Karpas-422 (cell line): ENCODE measurements at places on chromosomes 6 and 20.

DNA sequence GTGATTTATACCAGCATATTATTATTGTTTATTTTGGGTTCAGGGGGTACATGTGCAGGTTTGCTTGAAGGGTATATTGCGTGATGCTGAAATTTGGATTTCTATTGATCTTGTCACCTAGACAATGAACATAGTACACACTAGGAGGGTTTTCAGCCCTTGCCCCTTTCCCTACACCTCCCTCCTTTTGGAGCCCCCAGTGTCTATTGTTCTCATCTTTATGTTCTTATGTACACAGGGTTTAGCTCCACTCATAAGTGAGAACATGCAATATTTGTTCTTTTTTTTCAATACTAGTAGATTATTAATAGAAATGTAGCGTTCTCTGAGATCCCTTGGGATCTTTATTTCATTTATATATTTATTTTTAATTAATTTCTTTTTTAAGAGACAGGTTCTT is 79.2 kb upstream of the MRAP2 start:
- no peak for DNase-seq

- DNase-seq = no peak
Observed at GRCh38 chr6:56268266-56268665, 20.9 kb upstream of the COL21A1 start.

DNA sequence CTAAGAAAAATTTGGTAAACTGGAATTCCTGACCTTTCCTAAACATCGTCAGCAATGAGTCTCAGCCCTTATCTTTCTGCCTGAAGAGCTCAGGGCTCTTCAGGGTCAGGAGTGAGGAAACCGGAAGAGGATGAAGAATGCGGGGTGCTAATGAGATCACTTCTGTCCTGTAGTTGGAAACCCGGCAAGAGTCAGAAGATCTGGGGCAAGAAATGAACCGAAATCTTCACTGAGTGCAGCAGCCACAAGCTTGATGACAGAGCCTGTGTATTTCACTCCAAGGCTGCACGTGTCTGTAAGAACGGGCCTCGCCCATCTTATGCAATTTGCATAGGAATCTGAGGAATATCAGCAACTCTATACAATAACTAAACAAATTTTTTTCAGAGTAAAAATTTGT is 60.4 kb upstream of the QKI start:
- no peak for DNase-seq

- no peak for DNase-seq
Observed at GRCh38 chr6:166420351-166420750, 37.6 kb upstream of the MPC1 start.

- no peak for DNase-seq
Observed at GRCh38 chr6:151442371-151442770, 9.6 kb downstream of the RMND1 start.

DNA sequence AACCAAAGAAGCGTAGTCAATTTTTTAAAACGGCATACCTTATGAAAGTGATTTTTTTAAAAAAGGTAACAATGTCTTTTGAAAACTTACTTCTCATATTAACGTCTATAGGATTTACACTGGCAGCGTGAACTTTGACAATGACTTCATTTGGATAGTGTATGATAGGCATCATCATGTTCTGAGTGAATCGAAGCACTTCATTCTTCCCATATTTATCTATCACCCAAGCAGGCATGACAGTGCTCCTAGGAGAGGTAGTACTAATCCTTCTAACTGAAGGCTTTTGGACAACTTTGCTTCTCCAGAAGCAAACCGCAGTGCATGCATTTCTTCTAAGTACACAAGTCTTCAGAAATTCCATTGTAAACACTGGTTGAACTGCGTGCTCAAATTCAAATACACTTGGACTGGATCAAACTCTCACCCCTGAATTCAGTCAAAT is 618 bp downstream of the RTN4IP1 start:
- DNase-seq = no peak

GRCh38 chr6:79436241-79436640 is 101.0 kb downstream of the LCA5 start:
- DNase-seq = no peak

- DNase-seq = no peak
Observed at GRCh38 chr6:103280417-103280816, 1579.3 kb downstream of the HACE1 start.

DNA sequence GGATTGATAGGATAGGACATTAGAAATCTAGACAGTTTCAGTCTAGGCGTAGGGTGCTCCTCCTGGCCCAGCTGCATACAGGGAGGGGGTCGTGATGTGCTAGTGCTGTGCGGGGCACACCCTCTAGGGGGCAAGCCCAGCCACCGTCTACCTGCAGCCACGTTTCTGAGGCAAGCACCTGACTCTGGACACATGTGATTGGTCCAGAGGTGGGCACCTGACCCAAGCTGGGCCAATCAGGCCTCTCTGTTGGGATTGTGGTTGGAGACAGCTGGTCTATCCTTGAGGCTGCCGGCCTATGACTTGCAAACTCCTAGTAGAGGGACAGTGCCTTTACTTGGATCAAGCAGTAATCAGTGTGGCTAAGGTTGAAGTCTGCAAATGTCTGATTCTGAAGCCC is 317.1 kb downstream of the BMP7 start:
- peak; percentile 43 for DNase-seq

- DNase-seq = no peak
Observed at GRCh38 chr6:143150281-143150680, 89.6 kb downstream of the AIG1 start.

GRCh38 chr6:111646942-111647341 is 41.3 kb upstream of the TRAF3IP2 start:
- no peak for DNase-seq

DNA sequence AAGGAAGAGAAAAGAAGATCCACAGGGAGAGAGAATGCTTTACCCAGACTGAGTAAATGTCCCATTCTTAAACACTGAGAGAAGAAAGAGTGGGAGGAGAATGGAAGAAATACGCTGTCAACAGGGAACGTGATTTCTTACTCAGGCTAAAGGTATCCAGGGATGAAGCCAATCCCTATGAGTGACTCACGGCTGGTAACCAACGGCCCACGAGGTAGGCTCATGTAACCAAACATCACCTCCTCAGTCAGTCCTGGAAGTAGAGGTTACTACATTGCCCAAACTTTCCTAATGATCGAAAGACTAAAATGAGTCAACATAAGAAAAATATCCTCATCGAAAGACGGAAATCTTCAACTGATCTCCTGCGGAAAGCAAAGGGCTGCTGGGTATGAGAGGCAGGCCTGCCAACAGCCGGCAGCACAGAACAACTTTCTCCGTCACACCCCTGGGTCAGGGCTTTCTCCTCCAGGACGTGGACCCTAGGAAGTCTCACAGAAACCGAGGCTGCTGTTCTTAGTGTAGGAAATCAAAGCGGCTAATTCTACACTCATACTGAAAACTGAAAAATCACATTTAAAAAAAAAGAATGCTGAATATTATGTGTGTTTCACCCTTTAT is 292.6 kb downstream of the GMDS start:
- no peak for DNase-seq

DNA sequence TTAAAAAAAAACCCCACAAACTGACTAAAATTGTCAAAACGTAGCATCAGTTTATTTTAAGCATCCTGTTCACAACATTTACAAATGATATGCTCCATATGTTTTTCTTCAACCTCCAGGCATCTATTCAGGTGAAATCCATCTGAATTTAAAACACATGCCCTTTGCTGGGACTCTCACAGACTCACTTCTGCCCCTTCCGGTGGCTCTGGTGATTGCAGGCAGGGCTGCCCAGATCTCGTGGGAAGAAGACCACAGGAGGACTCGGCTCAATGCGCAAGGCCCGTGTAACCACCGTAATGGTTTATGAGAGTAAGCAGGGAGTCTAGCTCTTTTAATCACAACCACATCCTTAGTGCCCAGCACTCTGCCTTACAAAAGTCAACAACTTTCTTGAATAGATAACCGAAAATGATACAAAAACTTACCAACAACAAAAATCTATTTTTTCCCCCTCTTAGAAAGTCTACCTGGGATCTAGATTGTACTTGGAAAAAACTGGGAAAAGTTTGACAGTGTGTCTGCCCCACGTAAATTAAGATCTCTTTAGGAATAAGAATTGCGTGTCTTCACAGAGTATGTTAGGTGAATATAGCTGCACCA is 139.1 kb downstream of the KIF16B start:
- DNase-seq = peak; percentile 84

DNA sequence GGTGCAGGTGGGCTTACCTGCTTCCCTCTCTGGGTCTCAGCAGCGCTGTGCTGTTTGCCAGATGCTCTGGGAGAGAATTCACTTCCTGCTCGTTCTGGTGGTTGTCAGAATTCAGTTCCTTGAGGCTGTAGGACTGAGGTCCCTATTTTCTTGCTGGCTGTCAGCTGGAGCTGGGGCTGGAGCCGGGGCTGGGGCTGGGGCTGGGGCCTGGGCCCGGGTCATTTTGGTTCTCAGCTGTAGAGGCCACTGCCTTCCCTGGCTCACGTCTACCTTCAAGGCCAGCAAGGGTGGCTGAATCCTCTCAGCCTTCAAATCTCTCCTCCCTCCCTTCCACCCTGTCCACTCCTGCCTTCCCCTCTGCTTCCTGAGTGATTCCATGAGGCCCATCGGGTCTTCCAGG is 16.8 kb upstream of the PHACTR3 start:
- DNase-seq = no peak

DNA sequence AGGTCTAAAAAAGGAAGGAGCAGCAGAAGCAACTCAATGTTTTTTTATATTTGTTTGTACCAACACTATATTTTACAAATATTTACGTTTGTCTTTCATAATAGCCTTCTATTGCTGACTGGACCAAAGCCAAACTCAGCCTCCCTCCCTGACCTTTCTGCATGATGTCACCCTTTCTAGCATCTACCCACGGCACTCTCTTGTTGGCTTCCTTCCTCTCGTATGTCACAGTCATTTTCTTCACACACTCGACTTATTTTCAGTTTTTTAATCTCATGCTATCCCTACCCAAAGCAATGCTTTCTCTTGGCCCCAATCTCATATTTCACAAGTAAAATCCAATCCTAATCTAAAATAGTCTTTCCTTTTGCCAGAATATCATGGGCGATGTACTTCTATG is 16.3 kb upstream of the FAM8A1 start:
- no peak for DNase-seq

DNA sequence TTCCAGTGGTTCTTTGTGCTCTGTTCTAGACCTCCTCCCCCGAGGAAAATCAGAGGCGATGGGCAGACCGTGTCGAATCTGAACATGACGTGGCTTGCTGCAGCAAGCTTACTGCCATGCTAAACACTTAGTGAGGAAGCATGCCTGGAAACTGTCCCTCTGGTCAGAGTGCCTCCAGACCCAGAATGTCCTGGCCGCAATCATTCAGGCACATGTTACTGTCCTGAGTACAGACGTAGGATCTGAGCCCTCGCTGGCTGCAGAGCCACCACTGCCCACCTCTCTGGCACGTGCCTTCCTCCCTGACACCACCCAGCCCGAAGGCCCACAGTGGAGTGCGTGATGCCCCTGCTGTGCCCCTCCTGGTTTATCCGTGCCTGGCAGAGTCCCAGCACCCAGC is 163.6 kb downstream of the SYNDIG1 start:
- no peak for DNase-seq

GRCh38 chr6:133432021-133432989 is 191.1 kb downstream of the EYA4 start:
- DNase-seq = no peak

GRCh38 chr6:41713650-41714291 is 21.6 kb downstream of the TFEB start:
- peak; percentile 72 for DNase-seq

DNA sequence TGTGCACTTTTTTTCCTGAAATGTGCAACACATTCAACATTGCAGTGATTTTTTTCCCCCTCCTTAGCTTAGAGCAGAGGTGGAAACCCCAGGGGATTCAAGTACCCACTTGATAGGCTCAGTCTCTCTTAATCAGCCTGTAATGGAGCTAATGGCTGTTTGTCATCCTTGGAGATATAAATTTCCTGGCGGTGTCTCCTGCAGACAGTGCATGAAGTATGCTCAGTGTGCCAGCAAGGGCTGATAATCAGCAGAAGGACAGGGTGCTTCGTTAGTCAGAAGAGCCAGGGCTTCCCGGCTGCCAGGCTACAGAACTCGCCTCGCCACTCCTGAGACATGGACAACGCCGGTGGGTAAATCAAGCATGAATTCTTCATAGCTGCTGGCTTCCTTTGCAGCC is 69.8 kb upstream of the PHACTR2 start:
- no peak for DNase-seq

- DNase-seq = no peak
Observed at GRCh38 chr6:145842693-145843546, 28.3 kb upstream of the FBXO30 start.

GRCh38 chr6:114576330-114576729 is 233.5 kb upstream of the HS3ST5 start:
- no peak for DNase-seq

- no peak for DNase-seq
Observed at GRCh38 chr20:54479138-54479906, 3.9 kb downstream of the DOK5 start.

GRCh38 chr6:110284855-110285254 is 73.3 kb downstream of the METTL24 start:
- DNase-seq = no peak

DNA sequence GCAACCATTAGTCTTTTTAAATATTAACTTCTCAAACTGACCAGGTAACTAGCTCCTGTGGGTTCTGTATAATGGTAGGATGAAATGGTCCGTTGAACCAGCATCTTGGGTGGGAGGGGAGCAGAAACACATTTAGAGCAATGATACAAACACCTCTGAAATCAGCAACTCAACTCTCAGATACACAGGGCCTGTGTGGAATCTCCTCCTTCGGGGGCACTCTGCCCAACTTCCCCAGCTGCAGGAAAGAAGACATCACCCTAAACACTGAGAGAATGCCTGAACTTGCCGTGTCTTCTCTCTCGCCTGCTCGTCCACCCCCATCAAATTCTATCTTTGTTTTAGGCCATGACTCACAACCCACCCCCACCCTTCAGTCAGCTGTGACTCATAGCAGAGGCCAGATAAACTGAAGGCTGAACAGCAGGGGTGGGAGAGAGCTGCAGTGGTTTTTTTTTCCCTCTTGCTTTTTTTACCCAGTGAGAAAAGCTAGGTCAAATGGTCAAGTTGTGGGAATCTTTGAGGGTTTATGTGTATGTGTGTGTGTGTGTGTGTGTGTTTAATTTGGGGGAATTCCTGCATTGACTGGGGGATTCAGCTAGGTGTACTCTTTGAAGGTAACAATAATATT is 593.4 kb upstream of the JAG1 start:
- DNase-seq = no peak

GRCh38 chr6:80165143-80165542 is 58.7 kb downstream of the BCKDHB start:
- DNase-seq = no peak

- DNase-seq = no peak
Observed at GRCh38 chr6:64083261-64083660, 447.7 kb downstream of the PHF3 start.
